ENCODE measurements at places on chromosomes 2 and 18.

GRCh38 chr18:3266062-3266608 lies 4.2 kb downstream of the MYL12B start:
- no peak for DNase-seq

DNA sequence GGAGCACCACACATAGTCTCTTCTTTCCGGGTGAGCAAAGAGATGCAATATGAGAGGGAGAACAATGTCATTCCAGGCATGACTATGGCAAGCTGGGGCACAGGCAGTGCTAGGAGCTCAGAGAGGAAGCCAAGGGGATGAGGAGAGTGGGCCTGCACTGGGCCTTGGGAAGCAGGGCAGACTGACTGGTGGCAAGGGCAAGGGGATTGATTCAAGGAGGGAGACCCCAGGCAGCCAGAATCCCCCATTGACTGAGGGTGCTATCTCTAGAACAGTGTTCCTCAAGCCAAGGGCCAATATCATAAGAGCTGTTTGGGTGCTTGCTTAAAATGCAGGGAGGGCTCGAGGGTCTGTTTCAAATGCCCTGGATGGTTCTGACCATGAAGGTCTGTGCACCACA lies 36.1 kb downstream of the MARCO start:
- no peak for DNase-seq

- DNase-seq: no peak
These were observed 90.8 kb upstream of the MGAT4A start for GRCh38 chr2:98821629-98822135.

DNA sequence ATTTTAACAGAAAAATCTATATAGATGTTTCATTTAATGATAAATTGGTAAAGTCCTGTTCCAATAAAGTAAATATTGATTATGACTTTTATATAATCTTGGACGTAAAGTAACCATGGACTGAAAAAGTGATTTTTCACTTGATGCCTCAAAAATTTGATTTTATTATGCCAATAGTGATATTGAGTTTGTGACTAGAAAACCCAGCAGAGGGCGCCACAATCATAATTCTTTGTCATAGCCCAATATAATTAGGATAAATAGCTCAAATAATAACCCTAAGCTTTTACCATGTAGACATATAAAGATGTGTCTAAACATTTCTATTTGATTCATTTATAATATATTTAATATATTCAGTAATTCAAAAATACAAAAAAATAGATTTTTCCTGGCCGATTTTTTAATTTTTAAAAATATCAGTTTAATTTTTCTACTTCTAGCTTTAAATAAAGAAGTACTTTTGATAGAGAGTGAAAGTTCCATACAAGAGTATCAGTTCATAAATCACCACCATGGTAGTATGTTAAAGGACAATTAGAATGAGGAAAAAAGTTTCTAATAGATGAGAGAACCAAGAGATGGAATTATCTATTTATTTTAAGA lies 30.7 kb downstream of the CAMKMT start:
- DNase-seq: no peak

DNA sequence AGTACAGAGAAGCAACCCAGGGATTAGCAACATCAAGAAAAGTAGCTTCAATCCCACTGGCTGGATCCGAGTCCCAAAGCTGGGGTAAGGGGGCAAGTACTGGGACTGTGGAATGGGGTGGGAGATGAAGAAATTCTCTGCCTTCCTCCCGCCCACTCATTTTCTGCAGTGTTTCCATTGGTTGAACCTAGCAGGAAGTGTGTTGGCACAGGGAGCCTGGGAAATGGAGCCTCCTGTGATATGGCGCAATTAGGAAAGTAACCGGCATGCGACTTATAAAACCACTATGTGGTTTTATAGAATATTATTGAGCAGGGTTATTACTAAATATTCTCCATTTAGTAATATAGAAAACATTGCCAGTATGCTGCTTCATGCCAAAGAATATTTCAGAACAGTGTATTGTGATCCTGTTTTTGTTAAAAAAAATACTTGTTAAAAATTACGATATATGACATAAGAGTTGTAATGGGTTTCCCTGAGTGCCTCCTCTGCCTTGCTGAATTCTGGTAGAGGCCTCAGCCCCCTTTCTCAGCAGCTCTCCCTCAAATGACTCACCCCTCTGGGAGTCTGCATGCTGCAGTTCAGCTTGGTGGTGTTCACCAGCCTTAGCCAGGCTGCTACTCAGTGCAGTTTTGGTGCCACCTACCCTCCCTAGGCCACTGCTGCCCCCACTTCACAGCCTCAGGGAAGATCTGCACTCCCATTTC lies 60.5 kb downstream of the HK2 start:
- DNase-seq: no peak

GRCh38 chr18:75016025-75016717 lies 192.8 kb downstream of the PTGR3 start:
- no peak for DNase-seq

DNA sequence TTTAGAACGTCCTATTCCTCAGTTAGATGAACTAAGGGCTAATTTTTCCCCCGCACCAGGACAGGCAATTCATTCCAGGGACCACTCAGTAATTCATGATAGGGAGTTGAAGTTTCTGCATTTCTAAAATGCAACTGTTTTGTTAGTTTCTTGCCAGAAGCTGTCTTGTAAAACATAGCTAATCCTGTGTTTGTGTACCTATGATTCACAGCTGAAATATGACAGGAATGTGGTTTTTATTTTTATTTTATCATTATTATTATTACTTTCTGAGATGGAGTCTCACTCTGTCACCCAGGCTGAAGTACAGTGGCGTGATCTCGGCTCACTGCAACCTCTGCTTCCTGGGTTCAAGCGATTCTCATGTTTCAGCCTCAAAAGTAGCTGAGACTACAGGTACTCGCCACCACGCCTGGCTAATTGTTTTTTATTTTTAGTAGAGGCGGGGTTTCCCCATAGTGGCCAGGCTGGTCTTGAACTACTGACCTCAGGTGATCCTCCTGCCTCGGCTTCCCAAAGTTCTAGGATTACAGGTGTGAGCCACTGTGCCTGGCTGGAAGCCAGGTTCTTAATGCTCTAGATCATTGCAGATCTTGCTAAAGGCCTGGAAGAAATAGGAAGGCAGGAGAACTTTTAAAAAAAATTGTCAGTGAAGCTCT lies 154.8 kb upstream of the FHL2 start:
- DNase-seq: no peak

DNA sequence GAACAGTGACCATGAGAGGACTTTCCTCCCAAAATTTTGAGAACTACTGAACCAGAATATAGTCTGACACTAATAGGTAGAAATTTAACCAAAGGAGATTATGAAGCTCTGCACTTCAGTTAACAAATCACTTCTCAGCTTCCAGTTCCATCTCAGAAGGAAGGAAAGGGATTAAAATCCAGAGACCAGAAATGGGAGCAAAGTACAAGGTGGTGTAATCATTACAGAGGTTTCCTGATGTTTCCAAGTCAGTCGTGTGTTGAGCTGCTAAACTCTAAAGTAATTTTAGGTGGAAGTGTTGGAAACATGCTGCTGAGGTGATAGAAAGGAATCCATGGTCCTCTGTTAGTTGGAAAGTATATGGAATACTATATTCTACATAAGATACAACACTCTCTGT lies 10.8 kb downstream of the TYMS start:
- no peak for DNase-seq

DNA sequence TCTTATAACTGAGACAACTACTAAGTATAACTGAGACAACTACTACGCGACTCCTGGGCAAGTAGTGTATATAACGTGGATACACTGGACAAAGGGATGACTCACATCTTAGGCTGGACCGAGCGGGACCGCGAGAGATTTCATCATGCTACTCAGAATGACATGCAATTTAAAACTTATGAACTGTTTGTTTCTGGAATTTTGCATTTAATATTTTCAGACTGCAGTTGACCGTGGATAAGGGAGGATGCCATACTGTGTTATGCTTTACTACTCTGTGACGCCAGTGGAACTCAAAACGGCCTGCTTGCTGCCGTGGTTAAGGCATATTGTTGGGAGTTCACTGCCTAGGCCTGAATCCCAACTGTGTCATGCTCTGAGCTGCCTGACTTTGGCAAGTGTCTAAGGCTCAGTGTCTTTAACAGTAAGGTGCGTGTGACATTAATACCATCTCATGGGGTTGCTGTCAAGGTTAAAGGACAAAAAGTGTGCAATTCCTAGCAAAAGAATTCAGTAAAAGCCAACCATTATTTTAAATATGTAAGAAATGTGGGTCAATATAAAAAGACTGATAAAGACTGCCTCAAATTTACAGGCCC lies 64.6 kb downstream of the BMP10 start:
- no peak for DNase-seq

- DNase-seq: no peak
These were observed 391.1 kb downstream of the NCKAP5 start for GRCh38 chr2:133177196-133177595.

DNA sequence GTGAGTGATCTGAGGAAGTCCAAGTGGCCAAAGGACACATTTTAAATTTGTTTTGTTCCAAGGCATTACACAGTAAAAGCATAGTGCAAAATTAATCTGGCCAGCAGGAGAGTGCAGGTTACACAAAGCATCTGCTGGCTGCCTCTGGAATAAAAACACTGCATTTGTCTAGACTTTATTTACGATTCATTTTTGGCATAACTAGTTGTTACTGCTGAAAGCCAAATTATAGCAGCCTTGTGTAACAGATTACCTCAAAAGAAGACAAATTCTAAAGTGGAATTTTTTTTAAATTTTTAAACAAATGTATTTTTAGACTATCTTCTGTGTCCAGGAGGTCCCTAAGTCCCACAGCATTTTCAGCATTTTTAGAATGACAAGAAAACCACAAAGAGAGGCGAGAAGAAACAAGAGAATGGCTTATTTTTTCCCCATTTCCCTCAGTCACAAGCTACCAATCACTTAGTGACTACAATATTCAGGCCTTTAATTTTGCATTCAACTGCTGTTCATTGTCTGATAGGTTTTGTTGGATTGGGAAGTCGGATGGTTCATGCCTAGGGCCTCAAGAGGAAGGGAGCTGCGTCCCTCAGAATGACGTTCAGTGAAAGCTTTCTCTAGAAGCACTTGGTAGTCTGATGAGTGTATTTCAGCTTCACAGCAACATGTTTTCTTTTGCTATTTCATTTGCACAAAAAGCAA lies 46.0 kb downstream of the TMEFF2 start:
- peak; percentile 8 for DNase-seq

GRCh38 chr2:16746833-16747232 lies 81.2 kb upstream of the CYRIA start:
- no peak for DNase-seq

- no peak for DNase-seq
These were observed 12.3 kb upstream of the DNER start for GRCh38 chr2:229726643-229727042.

- no peak for DNase-seq
These were observed 128.7 kb upstream of the CD302 start for GRCh38 chr2:159926695-159927094.

DNA sequence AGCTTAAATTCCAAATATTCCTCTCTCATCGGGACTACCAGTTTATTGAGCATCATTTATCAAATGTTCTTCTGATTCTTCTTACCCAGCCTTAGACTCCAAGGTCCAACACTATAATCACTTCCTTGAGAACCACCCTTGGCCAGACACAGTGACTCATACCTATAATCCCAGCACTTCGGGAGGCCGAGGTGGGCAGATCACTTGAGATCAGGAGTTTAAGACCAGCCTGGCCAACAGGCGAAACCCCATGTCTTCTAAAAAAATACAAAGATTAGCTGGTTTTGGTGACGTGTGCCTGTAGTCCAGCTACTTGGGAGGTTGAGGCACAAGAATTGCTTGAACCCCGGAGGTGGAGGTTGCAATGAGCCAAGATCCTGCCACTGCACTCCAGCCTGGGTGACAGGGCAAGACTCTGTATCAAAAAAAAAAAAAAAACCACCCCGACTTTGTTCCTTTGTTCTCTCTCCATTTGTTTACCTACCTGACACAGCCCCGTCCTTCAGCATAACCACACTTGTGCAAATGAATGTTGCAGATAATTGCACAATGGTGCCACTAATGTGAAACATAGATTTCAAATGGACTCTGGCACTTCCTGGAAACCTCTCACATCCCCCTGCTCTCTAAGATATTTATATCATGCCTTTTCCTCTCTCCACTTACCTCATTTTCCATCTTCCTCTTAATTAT lies 38.9 kb upstream of the LPIN2 start:
- DNase-seq: no peak

- no peak for DNase-seq
These were observed 18.6 kb upstream of the SKA1 start for GRCh38 chr18:50356036-50356945.

DNA sequence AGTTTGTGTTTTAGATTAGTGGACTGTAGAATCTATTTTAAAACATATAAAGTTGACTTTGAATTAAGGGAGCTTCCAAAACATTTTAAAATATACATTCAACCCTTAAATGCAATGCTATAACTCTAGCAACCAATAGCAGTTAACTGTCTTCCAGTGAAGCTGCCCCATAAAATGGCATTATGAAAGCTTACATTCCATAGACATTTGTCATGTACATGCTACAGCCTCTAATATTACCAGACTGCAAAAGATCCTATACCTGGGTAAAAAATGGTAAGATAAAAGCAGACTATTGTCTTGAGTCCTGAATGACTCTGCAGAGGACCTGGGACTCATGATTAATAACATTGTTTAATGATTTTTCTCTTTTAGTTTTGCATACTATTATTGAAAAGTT lies 489.4 kb downstream of the LRP1B start:
- DNase-seq: no peak

DNA sequence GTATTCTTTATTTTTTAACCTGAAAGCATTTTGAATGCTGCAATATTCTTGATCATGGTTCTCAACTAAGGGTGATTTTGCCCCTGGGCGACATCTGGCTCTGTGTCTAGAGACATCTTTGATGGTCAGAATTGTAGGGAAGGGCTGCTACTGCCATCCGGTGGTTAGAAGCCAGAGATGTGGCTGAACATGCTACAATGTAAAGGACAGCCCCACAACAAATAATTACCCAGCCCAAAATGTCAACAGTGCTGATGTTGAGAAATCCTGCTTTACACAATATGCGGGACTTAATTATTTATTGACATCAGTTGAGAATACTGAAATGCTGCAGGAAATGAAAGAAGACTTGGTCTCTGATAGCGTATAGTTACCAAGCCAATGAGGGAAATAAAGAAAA lies 37.5 kb upstream of the SERPINB2 start:
- no peak for DNase-seq

DNA sequence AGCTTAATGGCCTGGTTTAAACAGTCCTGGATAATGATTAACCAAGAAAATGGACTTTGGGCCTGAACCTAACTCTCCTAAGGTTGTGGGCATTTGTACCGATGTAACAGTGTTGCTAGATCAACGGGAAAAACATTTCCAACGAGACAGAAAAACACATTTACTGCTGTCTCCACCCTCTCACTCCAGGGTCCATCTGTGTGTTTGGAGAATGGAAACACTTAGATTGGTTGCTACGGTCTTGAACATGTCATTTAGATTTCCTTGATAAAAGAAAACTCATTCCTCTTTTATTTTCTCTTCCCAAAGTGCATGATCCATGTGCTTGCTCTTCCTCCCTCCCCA lies 88.0 kb downstream of the SOCS6 start:
- DNase-seq: no peak

All from right kidney (tissue), 9 donors.